ENCODE measurements at places on chromosomes 4 and X.

GRCh38 chr4:119593698-119594097 lies 34.9 kb downstream of the PDE5A start:
- no peak for DNase-seq

GRCh38 chrX:24760363-24761000 lies 66.8 kb downstream of the POLA1 start:
- DNase-seq, result no peak

GRCh38 chrX:50978920-50979682 lies 68.6 kb downstream of the BMP15 start:
- no peak for DNase-seq

DNA sequence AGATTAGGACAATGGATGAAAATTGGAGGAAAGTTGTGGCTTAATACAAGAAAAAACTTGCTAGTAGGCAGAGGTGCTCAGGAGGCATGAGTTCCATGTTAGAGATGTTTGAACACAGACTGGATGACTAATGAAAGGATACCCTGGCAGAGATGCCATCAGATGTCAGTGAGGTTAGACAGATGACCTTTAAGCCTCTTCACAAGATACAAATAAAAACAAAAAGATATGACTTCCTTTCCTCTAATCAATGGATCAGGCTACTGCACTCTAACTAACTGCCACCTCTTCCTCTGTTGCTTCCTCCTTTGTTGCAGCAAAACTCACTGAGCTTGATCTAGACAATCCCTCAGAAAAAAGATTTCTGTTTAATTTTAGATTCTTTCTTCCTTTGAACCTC lies 14.7 kb downstream of the STAP1 start:
- peak; percentile 43 for DNase-seq

- no peak for DNase-seq
Measured at GRCh38 chr4:2608291-2608690, 71.8 kb downstream of the FAM193A start.

DNA sequence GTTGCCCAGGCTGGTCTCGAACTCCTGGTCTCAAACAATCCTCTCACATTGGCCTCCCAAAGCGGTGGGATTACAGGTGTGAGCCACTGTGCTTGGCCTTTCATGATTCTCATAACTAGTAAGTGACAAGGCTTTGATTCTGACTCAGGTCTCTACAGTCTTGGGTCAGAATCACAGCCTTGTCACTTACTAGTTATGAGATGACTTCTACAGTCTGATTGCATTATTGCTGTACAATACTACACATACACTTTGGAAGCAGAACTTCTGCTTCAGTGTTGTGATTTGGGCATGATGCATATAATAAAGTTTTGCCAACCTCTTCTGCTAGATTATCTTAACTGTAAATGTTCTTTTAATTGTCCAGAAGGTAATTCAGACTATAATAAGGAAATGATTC lies 123.3 kb downstream of the KDM6A start:
- no peak for DNase-seq

- DNase-seq, result no peak
Measured at GRCh38 chr4:98609934-98610333, 48.5 kb downstream of the TSPAN5 start.

DNA sequence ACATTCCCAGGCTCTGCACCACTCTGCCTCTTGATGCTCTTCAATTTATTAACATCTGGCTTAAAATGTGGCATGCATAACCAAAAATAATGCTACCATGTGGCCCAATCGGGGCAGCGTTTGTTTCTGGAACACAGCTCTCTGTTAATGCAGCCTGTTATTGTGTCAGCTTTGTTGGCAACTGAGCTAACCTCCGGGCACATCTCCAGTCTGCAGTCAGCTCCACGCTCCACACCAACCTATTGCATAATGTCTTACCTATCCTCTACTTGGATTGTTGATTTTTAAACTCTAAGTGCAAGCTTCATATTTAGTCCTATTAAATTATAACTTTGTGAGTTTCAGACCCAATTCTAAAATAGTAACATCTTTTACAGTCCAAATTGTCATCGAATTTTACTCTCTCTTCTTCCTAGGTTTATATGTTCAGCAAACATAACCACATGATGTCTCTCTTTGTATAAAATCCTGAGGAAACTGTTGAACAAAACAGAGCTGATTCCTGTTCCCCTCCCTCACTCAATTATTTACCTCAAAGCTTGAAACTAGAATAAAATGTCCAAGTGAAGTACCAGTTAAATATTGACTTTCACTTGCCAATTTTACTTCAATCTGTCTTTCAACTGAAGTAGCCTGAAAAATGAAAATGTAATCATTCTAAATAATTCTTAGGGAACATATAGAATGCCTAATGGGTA lies 92.2 kb upstream of the RAPGEF2 start:
- DNase-seq, result no peak

DNA sequence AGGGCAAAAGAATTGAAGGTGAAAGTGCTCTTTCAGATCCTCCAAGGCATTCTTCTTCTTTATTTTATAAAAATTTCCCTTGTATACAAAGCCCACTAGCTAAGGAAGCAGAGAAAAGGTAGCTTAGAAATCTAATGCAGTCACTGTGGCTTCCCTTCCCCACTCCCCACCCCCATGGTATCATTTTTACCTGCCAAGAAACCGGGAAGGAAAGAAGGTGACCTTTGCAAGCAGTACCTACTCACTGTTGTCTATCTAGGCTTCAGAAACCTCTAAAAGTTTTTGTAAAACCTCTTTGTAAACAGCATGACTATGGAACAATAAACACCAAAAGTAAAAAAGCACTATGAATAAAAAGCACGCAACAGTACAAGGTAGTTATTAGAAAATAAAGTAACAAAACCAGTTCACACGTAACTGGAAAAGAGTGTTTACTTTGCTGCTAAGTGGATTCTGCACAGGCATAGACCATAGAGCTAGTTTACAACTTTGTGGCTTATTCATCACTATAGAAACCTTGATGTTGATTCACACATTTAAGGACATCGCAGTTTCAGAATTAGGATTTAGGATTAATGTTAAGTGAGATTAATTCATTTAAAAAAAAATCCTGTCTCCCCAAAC lies 109.6 kb upstream of the FTHL17 start:
- no peak for DNase-seq

- no peak for DNase-seq
Measured at GRCh38 chr4:88443486-88443885, 13.4 kb upstream of the HERC5 start.

- DNase-seq, result no peak
Measured at GRCh38 chr4:151049430-151049884, 34.4 kb upstream of the LRBA start.

DNA sequence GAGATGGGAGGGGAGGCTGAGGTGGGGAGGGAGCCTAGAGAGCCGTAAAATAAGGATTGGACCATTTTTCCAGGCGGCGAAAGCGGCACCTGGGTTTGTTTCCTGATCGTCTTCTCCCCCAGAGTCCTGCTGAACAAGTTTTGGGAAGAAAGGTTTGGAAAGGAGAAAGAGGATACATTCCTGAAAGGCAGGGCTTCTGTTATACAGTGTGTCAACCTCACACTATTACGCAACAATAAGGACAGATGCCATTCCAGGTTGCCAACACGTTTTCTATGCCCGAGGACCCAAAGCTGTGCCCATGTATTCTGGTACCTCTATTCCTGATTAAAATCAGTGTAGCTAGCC lies 658 bp downstream of the SCOC start:
- DNase-seq, result peak; percentile 21

DNA sequence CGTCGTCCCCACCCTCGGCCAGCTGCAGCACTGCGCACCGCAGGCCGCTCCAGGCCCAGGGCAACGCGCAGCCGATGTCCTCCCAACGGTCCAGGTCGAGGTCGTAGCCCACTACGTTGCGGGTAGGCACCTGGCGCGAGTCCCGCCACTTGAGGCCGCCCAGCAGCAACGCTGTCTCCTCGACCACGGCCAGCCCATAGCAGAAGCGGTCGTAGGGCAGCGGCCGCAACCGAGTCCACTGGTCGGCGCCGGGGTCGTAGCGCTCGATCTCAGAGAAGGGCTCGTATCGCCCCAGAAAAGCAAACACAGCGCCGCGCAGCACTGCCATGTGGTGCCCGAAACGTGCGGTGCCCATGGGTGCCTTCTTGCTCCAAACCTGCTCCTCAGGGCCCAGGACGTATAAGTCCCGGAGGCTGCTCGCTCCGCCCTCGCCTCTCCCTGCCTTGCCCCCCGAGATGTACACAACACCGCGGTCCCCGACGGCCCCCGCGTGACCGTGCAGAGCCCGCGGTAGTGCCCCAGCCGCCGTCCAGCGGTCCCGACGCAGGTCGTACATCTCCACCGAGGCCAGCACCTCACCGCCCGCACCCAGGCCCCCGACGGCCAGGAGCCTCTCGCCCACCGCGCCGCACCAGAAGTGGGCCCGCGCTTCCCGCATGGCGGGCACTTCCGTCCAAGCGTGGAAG lies 2.1 kb downstream of the KLHL34 start:
- DNase-seq, result no peak

GRCh38 chrX:145773006-145773405 lies 44.6 kb upstream of the SLITRK2 start:
- no peak for DNase-seq

All from KBM-7 (cell line).